ENCODE measurements at places on chromosomes 6 and 20.

DNA sequence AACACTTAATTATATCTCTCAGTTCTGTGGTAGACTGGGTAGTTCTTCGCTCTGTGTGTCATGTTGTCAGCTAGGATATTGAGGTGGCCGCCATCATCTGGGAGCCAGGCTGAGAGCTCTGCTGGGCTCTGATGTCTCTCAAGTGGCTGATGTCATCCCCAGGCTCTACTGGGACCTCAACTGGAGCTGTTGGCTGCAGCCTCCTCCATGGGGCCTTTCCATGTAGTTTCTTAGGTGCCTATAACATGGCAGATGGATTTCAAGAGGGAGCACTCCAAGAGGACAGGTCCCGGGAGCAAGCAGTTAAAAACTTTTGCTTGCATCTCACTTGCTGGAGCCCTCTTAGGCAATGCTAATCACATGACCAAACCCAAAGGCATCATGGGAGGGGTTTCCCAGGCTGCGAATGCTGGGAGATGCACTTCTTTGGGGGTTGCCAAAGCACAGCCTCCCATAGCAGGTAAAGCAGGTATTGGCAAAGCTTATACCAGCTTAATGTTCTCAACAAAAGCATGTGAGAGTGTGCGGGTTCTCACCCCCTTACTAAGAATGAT, 129.8 kb downstream of the TMEM242 start:
- no peak for DNase-seq

GRCh38 chr20:2163312-2163711, 61.7 kb downstream of the STK35 start:
- no peak for DNase-seq

DNA sequence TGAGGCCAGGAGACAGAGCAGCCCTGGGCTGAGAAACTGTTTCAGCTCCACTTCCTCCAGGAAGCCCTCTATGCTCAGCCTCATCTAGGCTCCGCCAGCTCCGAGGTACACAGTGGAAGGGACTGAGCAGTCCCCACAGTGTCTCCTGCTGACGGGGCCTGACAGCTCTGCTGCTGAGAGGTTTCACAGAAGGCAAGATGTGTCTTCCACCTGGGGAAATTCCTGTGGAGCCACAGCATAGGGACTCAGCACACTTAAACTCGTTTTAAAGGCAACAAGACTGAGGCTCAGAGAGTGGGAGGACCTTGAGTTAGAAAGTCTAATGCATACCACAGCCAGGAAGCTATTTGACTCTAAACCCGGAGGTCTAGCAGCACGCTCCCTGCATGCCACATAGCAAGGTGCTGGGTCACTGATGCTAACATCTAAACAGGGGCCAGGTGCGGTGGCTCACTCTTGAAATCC, 6.8 kb downstream of the ADA start:
- no peak for DNase-seq

DNA sequence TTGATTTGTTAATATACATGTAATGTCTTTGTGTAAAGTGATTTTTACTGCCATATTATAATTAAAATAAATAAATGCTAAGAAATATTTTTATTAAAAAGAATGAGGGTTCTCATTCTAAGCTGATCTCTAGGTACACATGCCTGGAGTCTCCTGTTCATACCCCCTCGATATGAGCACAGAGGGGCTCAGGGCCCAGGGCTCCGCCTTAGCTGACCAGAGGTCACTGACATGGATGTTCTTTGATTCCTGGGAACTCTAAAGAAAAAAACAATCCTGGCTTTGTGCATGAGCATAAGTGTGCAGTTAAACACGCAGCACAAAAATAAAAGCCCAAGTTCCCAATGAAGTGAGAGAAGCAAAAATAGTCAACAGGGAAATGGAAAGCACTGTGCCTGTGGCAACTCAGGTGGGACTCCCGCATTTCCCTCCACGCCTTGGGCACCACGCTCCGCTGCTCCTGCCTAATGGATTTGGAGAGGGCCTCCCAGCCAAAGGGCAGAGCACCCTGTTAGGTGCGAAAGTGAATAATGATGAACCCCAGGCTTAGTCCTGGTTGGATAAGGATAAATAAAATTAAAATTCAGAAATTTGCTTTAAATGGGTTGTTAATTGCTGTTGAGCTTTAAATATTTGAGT, 33.3 kb upstream of the QKI start:
- no peak for DNase-seq

- DNase-seq = no peak
These were observed 190.3 kb upstream of the SLC24A3 start for GRCh38 chr20:19022118-19022575.

- no peak for DNase-seq
These were observed 23.9 kb downstream of the ZBP1 start for GRCh38 chr20:57596358-57596757.

DNA sequence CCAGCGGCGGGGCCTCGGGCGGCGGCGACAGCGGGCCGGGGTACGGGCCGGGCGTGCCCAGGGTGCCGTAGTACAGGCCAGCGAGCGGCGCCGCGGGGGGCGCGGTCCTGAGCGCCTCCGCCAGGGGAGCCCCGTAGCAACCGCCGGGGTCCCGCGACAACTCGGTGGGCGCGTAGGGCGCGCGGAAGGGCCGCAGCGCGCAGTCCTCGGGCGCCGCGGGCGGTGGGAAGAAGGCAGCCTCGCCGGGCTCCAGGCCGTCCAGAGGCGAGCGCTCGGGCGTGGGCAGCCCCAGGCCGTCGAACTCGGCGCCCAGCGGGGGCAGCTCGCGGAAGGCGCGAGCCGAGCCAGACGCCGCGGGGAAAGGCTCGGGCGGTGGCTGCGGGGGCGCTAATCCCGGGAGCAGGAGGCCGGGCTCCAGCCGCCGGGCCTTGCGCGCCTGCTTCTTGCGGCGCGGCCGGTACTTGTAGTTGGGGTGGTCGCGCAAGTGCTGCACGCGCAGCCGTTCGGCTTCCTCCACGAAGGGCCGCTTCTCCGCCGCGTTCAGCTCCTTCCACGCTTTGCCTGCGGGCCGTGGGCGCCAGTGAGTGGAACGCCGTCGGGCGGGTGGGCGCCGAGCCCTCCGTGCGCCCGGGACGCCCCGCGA, 916 bp downstream of the SOX18 start:
- no peak for DNase-seq

DNA sequence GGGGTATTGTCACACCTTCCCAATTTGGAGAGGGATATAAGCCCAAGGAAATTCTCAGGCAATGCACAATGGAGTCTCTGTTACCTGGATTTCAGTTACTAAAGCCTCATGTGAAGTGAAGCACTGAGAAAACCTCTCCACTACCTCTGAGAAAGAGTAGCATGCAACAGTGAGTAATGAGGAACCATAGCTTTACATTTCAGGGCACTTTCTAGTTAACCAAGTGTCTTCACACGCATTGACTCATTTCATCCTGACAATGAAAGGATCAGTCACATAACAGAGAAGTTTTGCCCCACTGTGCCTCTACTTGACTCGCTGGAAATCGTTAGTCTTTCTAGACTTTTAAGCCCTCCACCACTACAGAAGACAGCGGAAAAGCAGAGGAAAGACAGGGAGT, 86.2 kb upstream of the ARID1B start:
- no peak for DNase-seq
